Stimulated activated naive B cell treated with anti-CD40 and anti-IgM and Interleukin-4, amounts not matched to agents 10 μg/mL and 1 μg/mL and 100 μg/mL, for 72 hours (primary cell): ENCODE measurements at places on chromosomes 4 and X.

DNA sequence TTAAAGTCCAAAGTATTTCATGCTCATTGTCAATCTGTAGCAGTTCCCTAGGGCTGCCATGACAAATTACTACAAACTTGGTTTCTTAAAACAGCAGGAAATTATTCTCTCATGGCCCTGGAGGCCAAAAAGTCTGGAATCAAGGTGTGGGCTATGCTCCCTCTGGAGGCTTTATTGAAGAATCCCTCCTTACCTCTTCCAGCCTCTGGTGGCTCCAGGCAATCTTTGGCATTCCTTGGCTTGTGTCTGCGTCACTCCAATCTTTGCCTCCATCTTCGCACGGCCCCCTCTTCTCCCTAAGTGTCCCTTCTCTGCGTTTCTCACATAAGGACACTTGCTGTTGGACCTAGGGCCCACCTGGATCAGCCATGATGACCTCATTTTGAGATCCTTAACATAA, 170.4 kb downstream of the SMIM20 start:
- DNase-seq = no peak

GRCh38 chr4:174357321-174357720, 73.6 kb downstream of the CEP44 start:
- no peak for DNase-seq

DNA sequence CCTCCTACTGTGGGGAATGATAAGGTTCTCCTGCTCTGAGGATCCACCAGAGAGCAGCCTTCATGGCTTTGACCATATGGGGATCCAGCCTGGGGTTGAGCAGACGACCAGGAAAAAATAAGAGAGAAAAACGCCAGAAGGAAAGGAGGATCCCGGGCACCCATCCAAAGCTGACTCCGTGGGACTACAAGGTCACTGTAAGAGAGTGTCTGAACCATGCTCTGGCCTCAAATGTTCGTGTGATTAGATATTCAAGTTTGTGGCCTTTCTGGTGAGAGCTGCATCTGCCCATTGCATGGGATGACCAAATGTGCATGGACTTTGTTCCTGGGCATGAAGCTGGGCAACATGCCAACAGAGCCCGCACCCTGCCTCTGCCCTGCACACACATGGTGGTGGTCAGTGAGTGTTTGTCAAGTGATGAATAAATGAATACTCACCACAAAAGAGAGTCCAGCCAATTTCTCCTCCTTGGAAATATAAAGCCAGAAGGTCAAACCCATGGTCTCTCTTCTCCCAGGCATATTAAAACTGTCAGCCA, 346.0 kb upstream of the GATB start:
- DNase-seq = no peak

DNA sequence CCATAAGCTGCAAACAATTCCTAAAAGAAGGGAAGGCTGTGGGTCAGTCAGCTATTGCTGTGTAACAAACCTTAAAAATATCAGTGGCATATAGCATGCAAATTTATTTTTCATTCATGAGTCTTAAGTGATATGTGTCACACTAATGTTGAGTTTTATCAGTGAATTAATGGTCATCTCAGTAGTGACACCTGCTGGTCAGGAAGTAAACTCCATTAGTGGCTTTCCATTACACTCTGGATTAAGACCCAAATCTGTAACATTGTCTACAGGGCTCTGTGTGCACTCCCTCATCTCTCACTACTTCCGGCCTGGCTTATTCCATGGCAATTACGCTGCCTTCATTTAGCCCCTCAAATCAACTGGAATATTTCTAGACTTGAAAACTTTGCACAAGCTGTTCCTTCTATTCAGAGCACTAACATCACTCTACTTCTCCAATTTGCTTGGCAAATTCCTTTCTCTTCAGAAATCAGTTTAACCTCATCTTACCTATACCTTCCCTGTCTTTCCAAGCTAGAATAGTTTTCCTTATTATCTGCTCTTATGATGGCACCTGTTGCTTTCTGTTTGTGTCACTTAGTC, 217.3 kb upstream of the TAPT1 start:
- no peak for DNase-seq

DNA sequence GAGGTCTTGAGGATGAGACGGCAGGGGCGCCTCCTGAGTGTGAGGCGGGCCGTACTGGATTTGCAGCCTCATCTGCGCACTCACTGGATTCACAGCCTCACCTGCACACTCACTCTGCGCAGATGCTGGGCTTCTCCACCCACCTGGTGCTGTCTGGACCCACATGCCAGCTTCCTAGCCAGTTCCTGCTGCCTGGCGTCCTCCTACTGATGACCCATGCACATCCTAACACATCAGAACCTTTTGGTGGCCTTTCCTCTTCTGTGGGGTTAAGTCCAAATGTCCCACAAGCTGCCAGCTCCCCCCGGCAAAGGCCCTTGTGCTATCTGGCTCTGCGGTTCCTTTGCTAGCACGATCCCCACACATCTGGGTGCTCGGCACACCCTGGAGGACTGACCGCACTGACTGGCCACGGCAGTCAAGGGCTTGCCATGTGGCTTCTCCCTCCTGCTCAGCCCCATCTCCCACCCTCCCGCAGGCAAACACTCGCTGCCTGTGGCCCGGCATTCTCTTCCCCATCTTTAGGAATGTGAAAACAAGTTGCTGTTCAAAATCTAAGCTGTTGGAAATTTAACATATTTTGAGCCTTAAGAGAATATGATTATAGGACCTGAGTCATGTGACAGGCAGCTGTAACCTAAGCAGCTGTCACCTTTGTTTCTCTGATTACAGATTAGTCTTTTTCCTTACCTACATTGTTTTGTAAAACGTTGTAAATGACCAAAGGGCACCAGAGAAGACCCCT, 39.4 kb upstream of the AFAP1 start:
- DNase-seq = no peak

- DNase-seq = no peak
These were observed 349.6 kb upstream of the FTHL17 start for GRCh38 chrX:31421441-31421840.

DNA sequence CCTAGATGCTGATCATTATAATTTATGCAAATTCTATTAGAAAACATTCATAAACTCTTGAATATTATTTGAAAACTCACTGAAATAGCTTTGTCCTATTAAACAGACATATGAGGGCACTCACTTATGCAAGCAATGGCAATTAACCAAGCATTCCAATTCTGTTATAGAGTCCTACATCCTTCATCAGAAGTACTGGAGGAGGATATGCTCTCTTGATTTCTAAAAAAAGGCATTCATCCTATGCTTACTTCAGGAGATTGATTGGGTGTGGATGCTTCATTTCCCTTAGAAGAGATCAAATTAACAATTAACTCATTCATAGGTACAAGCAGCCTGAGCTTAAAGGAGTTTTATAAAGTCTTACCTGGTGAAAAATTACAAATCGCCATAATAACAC, 1317.2 kb downstream of the PCDH7 start:
- no peak for DNase-seq

DNA sequence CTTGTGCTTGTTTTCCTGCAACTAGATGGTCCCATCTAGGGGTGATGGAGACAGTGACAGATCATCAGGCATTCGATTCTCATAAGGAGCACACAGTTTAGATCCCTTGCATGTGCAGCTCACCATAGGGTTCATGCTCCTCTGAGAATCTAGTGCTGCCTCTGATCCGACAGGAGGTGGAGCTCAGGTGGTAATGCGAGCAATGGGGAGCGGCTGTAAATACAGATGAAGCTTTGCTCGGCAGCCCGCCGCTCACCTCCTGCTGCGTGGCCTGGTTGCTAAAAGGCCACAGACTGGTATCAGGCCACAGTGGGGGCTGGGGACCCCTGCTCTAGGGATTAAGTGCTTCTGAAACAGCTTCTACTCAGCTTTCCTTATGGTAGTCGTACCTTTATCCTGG, 28.5 kb upstream of the CCDC110 start:
- DNase-seq = no peak
